ENCODE measurements at places on chromosomes 7 and 10. TPM values are rescaled to one million over a fixed set of nuclear protein-coding genes. Genes with fewer than 3 reads are reported as not detected.
A peak's percentile ranks its signal among the peaks of the same experiment; 100 is the strongest.

GRCh38 chr7:88589927-88590326 is 169.6 kb upstream of the ZNF804B start:
- DNase-seq = no peak

GRCh38 chr7:138459413-138460175 is 465 bp upstream of the TRIM24 start:
- DNase-seq = peak; percentile 98

DNA sequence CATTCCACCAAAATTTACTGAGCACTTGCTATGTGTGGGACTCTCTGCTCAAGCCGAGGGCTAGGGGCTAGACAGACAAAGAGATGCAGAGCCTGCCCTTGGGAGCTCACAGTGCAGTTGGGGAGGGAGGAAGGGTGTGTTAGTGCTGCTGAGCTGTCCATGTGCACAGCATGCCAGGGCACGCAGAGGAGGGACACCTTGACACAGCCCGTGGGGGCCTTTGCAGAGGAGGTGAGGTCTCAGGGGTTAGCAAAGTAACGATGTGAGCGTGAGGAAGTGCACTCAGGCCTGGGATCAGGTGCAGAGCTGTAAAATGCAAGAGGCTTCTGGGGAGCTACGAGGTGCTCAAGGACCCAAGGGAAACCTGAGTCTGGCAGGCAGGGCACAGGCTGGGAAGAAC is 16.3 kb downstream of the PRKCQ start:
- DNase-seq = no peak

DNA sequence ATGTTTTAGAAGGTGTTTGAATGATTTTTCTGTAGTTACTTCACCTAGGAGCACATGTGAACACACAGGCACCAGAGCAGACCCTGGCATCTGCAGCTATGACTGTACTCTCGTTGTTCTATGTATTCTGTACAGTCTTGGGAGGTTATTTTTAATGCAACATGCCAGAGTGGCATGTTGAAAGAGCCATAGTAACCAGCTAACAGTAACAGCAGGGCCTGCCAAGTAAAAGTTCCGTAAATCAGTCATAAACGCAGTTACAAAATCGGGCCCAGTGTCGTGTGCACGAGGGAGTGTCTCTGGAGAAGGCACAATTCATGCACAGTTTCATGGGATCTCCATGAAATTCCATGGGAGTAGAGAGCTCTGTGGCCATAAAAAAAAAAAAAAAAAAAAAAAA is 108.3 kb upstream of the CDK6 start:
- peak; percentile 84 for DNase-seq

GRCh38 chr10:15369256-15370211 is 1.6 kb downstream of the FAM171A1 start:
- peak; percentile 30 for DNase-seq

DNA sequence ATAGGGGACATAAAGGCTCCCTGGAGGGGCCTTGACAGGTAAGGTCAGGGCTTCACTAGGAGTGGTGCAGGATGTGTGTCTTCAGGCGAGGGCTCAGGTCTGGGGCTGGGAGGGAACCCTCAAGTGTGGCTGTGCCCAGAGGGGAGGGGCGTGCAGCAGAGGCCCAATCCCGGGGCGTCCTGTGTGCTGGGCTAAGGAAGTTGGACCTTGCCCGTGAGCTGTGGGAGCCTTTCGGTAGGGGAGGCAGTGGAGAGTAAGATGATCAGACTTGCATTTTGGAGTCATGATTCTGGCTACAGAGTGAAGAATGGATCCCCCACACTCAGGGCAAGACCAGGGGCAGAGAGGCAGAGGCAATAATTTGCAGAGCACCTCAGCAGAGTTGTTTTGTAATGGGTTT is 145.4 kb downstream of the BUB3 start:
- no peak for DNase-seq

GRCh38 chr10:47441938-47442337 is 42.0 kb downstream of the ANXA8 start:
- DNase-seq = no peak

DNA sequence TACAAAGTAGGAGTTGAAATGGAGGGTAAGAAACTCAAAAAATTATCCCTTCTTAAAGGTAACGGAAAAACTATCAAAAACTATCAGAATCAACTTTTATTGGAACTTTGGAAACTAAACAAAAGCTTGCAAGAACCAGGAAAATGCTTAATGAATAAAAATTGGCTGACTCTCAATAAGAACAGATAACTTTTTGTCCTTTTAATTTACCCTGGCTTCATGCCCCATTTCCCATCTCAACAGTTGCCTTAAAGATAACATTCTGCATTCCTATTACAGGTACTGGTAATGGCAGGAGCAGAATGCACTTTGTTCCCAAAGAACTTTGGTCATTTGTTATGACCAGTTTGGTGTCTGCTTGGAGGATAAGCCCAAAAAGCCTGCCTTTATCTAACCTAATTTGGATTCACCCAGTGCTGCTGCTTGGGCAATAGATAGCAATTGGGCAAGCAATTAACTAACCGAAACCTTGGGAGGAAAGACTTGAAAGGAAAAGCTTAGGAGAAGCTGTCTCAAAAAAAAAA is 17.8 kb downstream of the CH25H start:
- DNase-seq = no peak

DNA sequence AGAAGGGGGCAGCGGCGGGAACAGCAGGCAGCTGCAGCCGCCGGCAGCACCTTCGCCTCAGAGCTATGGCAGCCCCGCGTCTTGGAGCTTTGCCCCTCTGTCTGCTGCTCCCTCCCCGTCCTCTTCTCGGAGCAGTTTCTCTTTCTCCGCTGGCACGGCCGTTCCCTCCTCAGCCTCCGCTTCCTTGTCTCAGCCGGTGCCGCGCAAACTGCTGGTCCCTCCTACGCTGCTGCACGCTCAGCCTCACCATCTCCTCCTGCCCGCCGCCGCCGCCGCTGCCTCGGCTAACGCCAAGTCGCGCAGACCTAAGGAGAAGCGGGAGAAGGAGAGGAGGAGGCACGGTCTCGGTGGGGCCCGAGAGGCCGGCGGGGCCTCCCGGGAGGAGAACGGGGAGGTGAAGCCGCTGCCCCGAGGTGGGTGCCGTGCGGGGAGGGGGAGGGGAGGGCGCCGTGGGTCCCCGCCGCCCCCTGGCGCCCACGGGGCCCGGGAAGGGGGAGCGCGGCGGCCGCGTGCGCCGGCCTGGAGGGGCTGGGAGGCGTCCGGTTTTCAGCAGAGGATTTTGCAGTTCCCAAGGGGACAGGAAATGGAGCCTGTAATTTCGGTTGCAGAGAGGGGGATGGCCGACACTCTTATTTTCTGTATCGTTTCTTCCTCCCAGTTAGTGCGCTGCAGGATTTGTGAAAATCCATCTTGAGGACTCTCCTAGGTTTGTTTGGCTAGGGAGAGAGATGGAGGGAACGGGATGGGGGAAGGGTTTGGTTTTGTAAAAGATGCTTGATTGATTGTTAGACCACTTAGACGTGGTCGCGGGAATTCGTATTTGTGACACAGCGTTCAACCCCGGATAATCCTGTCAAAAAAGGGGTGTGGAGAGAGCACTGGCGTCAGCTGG is 630 bp downstream of the RSBN1L start:
- DNase-seq = peak; percentile 74

DNA sequence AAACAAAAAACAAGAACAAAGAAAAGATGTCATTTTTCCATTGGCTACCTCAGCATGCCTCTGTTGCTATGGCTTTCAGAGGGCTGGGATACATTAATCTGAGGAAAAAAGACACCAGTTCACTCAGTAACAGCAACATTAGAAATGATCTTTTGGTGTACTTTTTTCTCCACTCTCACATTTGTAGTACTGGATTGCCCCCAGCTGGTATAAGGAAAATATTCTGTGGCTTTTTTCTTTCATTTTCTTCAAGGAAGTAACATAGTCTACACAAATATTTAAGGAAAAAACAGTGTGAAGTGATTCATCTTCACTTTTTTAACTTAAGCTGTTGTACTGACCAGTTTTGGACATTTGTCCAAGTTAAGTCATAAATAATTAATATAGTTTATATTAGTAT is 482.3 kb downstream of the SORCS1 start:
- no peak for DNase-seq

- DNase-seq = peak; percentile 67
Observed at GRCh38 chr10:3852147-3852904, 67.3 kb upstream of the KLF6 start.

DNA sequence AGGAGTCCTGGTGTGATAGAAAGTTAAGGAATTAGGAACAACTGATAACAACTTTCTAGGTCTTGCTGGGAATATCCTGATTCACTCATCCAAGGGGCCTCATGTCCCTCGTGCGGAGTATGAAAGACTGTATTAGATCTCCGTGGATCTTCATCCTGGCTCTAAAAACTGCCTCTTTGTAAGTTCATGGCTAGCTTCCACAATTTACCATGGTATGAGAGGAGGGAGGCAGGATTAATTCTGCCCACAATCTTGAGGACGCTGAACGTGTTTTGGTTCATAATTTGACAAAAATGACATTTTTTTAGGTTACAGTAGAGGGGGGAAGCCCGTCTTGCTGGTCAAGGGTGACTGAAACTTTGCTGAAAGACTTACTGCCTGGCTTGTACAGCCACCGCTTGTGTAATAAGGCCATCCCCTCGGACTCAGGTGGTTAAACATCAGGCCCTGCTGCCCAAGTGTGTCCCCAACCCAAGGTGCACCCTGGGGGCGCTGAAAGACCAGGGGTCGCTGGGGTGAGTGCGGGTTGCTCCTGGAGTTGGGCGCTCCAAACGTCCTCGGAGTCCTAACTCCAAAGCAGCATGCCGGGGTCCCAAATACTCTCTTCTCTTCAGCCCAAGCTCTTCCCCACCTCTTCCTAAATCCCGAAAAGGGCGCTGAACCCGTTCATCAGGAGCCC is 733 bp downstream of the HIBADH start:
- no peak for DNase-seq

- no peak for DNase-seq
Observed at GRCh38 chr10:111083222-111084095, 6.6 kb downstream of the ADRA2A start.

- peak; percentile 78 for DNase-seq
Observed at GRCh38 chr7:30470771-30471170, 7.8 kb downstream of the NOD1 start.

DNA sequence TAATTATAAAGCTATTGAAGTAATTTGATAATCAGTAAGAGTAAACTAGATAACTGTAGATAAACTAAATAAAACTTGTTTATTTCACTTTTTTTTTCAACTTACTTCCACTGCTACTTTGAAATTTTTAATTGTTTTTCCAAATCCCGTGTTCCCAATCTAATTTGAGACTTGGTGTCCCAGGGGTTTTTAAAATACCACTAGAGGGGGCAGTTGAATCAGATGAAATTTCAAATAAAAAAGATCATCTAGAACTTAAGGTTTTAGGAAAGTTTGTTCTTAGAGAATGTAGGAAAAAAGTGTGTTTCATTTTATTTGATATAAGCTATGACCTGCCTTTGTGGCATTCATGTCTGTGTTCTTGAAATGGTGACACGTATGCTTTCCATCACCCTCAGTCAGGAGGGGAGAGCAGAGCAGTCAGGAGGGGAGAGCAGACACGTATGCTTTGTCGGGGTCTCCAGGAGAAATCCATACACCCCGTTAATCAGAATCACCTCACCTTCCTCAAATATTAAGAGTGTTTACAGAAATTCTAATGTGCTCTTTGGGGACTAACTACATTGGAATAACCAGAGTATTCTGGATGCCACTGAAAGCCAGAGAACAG is 49.9 kb downstream of the C10orf67 start:
- DNase-seq = no peak

DNA sequence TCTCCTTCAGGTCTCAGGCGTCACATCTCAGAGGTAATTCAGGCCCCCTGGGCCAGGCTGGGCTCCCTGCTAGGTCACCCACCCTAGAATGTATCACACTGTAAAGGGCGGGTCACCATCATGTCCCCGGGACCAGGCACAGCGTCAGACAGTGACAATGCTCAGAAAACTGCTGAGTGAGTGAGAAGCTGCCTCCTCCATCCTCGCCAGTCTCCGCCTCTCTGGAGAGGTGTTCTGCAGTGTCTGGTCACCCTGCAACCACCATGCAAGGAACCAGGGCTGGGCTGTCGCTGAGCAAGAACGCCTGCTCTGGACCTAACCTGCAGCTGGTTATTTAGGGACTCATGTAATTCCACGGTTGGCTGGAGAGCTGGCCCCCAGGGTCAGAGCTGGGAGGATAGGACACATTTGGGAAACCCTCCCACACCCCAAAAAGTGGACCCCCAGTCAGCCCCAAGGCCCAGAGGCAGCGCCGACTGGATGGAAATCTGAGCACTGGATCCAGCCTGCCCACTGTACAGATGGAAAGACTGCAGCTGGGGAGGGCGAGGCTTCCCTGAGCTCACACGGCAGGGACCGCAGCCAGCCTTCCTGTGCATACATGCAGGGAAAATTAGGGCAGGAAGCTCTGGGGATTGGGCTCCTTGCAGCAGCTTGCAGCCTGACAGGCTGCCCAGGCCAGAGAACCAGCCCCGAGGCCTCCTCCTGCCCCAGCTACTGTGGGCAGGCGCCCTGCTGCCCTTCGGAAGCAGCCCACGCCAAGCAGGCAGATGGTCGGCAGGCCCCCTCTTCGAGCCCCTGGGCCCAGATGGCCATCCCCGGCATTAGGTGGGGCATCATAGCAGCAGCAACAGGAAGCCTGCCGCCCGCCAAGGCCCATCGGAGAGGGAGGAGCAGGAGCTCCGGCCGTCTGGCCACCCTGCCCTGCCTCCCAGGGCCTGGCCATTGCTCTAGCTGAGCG is 105.4 kb upstream of the ZMIZ1 start:
- no peak for DNase-seq

DNA sequence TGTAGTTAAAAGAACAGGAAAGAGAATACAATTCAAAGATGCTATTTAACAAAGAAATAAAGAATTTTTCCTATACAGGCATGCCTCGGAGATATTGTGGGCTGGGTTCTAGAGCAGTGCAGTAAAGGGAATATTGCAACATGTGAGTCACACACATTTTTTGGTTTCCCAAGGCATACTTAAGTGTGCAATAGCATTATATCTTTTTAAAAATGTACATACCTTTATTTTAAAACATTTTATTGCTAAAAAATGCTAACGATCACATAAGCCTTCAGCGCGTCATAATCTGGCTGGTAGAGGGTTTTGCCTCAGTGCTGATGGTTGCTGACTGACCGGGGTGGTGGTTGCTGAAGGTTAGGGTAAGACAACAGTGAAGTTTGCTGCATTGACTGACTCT is 54.4 kb downstream of the ESYT2 start:
- DNase-seq = no peak

DNA sequence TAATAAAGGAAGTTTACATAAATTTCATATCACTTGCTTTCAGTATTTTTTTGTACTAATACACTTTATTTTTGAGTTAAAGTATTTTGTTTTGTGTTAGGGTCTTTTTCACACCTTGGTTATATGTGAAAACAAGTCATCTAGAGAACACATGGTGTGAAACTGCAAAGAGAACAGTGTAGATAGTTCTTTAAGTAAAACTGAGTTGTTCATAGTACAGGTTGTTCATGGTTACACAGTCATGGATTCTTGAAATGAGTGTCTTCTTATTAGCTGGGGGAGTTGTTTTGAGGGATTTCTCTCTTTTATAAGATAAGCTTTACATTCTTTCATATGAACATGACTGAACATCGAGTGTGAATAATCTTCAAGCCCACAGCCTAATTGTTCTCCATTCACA is 244.2 kb downstream of the THSD7A start:
- no peak for DNase-seq

Gene PPIA
- 1,107 TPM for polyA plus RNA-seq

Gene GPR37
- polyA plus RNA-seq = 4.7 TPM

Gene PDE6C
- 1.0 TPM for polyA plus RNA-seq

Gene EIF4EBP2
- 77.1 TPM for polyA plus RNA-seq

Gene HOXA6
- polyA plus RNA-seq = 15.6 TPM

Gene CYP2C19
- polyA plus RNA-seq = not detected

Gene PPP1R3C
- polyA plus RNA-seq = 225 TPM

Gene NEUROD6
- polyA plus RNA-seq = 0.12 TPM

Gene CYP3A7
- 1.3 TPM for polyA plus RNA-seq

Gene CHAT
- polyA plus RNA-seq = not detected

Gene ZNF487
- polyA plus RNA-seq = 9.1 TPM

Gene MYH16
- polyA plus RNA-seq = 0.17 TPM

Gene PLAC9
- 36.3 TPM for polyA plus RNA-seq

Gene ZNF425
- 6.0 TPM for polyA plus RNA-seq
